ENCODE measurements at places on chromosomes 13 and 19. TPM values are rescaled to one million over a fixed set of nuclear protein-coding genes. Genes with fewer than 3 reads are reported as not detected.

Gene APOC4
- total RNA-seq: not detected

Gene CDC42EP5
- not detected for total RNA-seq

Gene PRRG2
- total RNA-seq: 0.60 TPM

- no peak for DNase-seq
These were observed 40.3 kb downstream of the RHPN2 start for GRCh38 chr19:33024398-33024797.

GRCh38 chr19:6047256-6047655 lies 63.0 kb downstream of the RFX2 start:
- DNase-seq: no peak

DNA sequence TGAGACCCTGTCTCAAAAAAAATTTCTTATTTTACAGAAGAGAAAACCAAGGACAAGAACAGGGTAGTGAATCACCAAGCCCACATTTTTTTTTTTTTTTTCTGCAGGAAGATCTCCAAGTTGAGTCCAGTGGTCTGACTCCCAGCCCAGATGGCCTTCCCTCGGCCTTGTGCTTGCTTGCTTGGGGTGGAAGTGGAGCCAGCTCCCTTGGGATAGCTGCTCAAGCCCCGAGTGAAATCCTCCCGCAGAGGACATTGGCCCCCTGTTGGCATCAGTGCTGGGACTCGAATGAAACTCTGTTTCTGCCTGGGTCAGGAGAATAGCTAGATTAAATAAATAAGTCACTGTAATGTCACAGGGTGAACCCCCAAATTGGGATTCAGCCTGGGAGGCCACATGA lies 9.4 kb upstream of the NUP62 start:
- DNase-seq: no peak

GRCh38 chr19:42115219-42115618 lies 17.0 kb downstream of the POU2F2 start:
- DNase-seq: no peak

DNA sequence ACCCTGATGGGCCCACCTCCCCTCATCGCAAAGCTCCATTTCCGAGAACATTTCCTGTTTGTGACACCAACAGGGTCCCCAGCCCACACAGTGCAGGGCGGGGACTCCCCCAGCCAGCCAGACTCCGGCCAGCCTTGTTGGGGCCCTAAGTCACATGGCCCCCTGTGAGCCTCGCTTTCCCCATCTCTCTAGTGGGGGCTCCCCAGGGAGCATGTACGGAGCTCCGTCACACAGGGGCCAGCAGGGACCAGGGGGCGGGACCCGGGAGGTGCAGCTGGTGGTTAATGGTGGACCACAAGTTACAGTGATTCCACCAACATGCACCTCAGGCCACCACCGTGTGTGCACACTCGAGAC lies 1.7 kb downstream of the TBXA2R start:
- DNase-seq: peak; percentile 35

GRCh38 chr19:28940751-28941500 lies 272.0 kb downstream of the UQCRFS1 start:
- DNase-seq: no peak

Data from T-cell (primary cell).